ENCODE measurements at places on chromosomes 1 and 21. TPM values are rescaled to one million over a fixed set of nuclear protein-coding genes. Genes with fewer than 3 reads are reported as not detected.

DNA sequence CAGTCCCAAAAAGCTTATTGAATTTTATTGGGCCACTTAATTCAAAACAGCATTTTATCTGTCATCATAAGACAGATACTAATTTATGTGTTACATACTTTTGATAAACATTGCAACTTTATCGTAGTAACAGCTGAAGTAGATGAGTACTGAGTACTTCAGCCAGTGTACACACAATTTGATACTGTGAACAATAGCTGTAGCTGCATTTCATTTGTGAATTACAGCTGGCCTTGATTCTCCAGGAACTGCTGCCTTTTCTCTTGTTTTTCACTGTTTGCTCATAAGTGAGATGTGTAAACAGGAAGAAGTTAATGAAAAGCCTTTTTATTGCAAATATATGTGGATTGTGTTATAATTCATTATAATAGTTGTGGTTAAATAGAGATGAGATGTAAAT is 10.2 kb downstream of the UAP1 start:
- DNase-seq, result no peak

Gene CLEC20A
- not detected for total RNA-seq

DNA sequence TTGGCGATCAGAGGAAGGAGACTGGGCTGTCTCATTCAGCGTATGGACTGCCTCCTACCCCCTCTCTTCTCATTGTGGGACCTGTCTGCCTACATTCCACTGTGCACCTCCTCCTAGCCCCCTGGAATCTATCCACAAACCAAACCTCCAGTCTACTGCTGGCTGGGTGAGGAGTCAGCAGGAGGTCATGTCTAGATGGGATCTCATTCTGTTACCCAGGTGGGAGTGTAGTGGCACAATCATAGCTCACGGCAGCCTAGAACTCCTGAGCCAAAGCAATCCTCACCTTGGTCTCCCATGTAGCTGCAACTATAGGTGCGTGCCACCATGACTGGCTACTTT is 18.0 kb upstream of the TTC22 start:
- DNase-seq, result no peak

Gene MPL
- not detected for total RNA-seq

Gene MATN1
- total RNA-seq, result 0.22 TPM

GRCh38 chr1:16146279-16147155 is 9.4 kb downstream of the EPHA2 start:
- DNase-seq, result peak; percentile 45

Gene CHAF1B
- total RNA-seq, result 2.0 TPM

GRCh38 chr21:41466024-41466820 is 40.2 kb downstream of the MX1 start:
- no peak for DNase-seq

DNA sequence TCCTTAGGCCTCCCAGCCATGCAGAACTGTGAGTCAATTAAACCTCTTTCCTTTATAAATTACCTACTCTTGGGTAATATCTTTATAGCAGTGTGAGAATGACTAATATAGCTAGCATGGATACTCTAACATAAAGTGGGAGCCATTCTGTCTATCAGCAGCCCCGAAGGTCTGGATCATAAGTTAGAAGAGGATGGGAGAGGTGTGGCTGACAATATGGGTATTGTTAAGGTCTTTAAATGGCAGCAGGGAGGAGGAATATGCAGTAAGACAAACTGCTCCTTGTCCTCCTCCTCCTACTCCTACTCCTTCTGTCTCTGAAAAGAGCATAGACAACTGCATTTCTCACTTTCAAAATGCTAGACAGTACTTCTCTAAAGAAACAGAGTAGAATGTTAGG is 214.0 kb upstream of the C1orf87 start:
- no peak for DNase-seq

Gene AZIN2
- total RNA-seq, result 7.0 TPM

Gene LRRC38
- not detected for total RNA-seq

Gene OTUD3
- total RNA-seq, result 11.4 TPM

- no peak for DNase-seq
These were observed 92.2 kb upstream of the C1orf105 start for GRCh38 chr1:172328266-172328665.

- DNase-seq, result peak; percentile 35
These were observed 34.5 kb upstream of the ATP2B4 start for GRCh38 chr1:203592156-203592555.

DNA sequence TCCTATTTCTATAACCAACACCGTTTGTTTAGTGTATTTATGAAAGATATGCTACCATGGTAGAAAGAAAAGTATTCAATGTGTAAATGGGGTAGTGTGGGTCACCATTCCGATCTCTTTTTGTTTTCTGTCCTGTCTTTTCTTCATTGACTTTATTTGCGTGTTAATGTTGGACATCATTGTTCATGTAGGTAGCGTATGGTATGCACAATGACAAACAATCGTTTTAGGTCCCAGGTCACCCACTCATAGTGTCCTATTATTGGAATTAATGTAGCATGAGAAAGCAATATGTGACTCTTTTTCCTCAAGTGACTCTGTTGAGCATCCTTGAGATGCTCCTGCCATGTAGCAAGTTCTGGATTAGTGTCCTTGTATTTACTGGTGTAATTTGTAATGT is 25.4 kb downstream of the ATP5PO start:
- no peak for DNase-seq

- no peak for DNase-seq
These were observed 18.5 kb downstream of the CDCP2 start for GRCh38 chr1:54134295-54134694.

- DNase-seq, result no peak
These were observed 18.2 kb upstream of the LAMTOR5 start for GRCh38 chr1:110425612-110426152.

Gene TP73
- 13.0 TPM for total RNA-seq

- peak; percentile 89 for DNase-seq
These were observed 59.4 kb upstream of the ASB17 start for GRCh38 chr1:75991497-75992114.

Gene SLAMF7
- total RNA-seq, result not detected

DNA sequence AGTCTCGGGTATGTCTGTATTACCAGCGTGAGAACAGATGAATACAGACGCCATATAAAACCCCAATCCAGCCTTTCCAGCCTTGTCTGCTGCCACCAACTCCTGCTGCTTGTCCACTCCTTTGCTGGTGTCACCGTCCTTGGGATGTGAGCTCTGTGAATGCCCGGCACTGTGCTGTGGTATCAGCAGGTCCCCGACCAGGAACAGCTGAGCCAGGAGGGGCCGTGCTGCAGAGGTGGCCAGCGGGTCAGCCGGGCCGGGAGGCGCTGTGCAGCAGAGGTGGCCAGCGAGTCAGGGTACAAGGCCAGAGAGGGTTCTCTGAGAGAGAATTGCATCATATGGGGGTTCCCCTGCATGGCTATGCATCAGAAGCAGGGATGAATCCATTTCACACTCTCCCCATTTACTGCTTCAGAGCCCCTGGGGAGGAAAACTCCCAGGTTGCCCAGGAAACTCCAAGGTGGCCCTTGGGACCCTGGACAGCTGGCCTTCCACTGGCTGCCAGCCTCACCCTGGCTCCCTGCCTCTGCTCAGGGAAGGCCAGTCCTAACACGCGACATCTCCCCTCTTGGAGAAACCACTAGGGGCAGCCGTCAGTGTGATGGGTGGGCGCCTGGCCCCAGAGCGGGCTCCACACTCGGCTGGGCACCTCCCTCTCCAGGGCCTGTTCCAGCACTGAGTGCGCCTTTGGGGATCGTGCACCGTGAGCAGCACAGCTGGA is 122.4 kb upstream of the COL6A1 start:
- DNase-seq, result no peak

Gene SLC30A2
- not detected for total RNA-seq

Gene SLFNL1
- 0.20 TPM for total RNA-seq

DNA sequence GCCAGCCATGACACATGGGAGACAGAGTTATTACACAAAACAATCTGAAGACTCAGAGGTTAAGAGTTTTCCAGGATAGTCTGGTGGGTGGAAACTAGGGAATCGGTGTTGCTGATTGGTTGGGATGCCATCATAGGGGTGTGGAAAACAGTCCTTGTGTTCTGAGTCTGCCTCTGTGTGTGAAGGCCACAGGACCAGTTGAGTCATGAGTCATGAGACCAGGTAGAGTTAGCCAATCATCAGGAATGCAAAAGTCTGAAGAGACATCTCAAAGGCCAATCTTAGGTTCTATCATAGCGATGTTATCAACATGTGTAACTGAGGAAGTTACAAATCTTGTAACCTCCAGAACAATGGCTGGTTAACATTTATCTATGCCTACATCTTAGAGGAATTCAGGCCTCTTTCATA is 49.7 kb upstream of the NEK7 start:
- DNase-seq, result no peak

Gene KRTAP13-2
- not detected for total RNA-seq

Gene RNU1-4
- total RNA-seq, result 3,598 TPM

Gene HMCN1
- 0.93 TPM for total RNA-seq

- DNase-seq, result no peak
These were observed 1.2 kb upstream of the DHRS3 start for GRCh38 chr1:12618965-12619791.

DNA sequence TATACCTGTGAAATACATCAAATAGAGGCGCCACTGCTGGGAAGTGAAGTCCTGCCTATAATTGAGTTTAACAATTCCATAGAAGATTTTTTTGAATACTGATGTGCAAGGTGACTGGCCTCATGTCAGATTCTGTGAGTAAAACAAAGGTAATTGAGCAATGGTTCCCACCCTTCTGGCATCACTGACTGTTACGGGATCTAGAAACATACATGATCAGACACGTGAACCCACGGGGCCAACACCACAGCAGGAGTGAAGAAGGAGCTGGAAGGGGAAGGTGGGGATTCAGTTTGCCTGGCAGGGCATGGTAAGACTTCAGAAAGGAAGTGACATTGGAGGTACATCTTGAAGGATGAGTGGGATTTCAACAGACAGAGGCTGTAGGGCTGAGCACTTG is 270.2 kb downstream of the DISC1 start:
- DNase-seq, result no peak

Gene PCAT6
- 7.7 TPM for total RNA-seq

Gene HSPB7
- not detected for total RNA-seq

Gene FASLG
- not detected for total RNA-seq

Gene CENPL
- total RNA-seq, result 4.3 TPM

Gene TTC3
- 235 TPM for total RNA-seq
